ENCODE measurements at places on chromosomes 7 and 10. TPM values are rescaled to one million over a fixed set of nuclear protein-coding genes. Genes with fewer than 3 reads are reported as not detected.

Gene SYT15
- total RNA-seq = 0.56 TPM

Gene PLAU
- total RNA-seq = 46.1 TPM

Gene LIPK
- total RNA-seq = not detected

Gene NKX2-3
- total RNA-seq = not detected

Gene ATRNL1
- 0.47 TPM for total RNA-seq

Gene RNLS
- 1.5 TPM for total RNA-seq

Gene CACNB2
- total RNA-seq = not detected

Gene ZNF438
- 5.0 TPM for total RNA-seq

Gene FBXL13
- total RNA-seq = 29.6 TPM

Gene STYXL1
- 43.3 TPM for total RNA-seq

Gene PRKG1
- 3.9 TPM for total RNA-seq

Gene SEPTIN7
- 205 TPM for total RNA-seq

Gene GRM3
- total RNA-seq = not detected

Gene SPOCK2
- 0.28 TPM for total RNA-seq
